ENCODE measurements at places on chromosomes 2 and 18.
A peak's percentile ranks its signal among the peaks of the same experiment; 100 is the strongest.

GRCh38 chr2:186125156-186125555, 360.9 kb upstream of the ZC3H15 start:
- no peak for DNase-seq

- no peak for DNase-seq
Measured at GRCh38 chr2:121650315-121650930, 1.2 kb upstream of the CLASP1 start.

GRCh38 chr2:111122631-111123421, 2.1 kb downstream of the BCL2L11 start:
- no peak for DNase-seq

DNA sequence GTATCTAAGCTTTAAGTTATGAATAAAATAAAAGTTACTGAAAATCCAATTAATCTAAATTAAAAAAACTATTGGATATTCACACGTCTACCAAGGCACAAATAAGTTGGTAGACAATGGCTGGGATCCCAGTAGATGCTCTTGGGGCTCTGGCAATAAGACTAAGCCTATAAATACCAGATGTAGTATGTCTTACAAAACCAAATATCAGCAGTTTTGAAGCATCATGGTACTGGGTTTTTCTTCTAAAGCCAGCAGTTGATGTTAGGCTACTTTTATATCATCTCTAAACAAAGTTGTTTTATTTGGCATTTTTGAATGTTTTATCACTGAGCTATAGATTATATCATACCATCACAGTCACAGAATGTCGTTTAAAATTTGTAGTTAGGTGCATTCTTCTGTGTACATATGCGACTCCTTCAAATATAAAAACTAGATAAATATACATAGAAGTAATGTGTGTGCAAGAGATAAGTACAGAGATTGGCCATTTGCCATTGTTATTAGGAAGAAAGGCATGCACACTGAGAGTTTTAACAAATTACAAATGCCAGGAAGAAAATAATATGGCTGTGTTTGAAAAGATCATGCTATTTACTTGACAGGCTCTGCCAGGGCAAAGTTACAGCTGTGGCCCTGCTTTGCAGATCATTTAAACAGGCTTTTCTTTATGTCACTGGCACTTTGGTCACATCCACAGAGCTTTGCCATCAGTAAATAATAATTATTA, 21.6 kb upstream of the TMEM17 start:
- no peak for DNase-seq

GRCh38 chr2:188978291-188979081, 4.3 kb downstream of the COL3A1 start:
- DNase-seq, result peak; percentile 53

DNA sequence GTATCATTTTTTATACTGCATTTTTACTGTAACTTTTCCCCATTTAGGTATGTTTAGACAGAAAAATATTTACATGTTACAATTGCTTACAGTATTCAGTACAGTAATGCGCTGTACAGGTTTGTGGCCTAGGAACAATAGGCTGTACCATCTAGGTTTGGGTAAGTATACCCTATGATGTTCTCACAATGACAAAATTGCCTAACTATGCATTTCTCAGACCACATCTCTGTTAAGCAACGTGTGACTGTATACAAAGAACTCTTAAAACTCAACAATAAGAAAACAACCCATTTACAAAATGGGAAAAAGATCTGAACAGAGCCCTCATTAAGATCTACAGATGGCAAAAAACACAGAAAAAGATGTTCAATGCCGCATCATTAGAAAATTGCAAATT, 29.4 kb downstream of the FAM210A start:
- no peak for DNase-seq

- DNase-seq, result no peak
Measured at GRCh38 chr2:230927711-230928341, 2.8 kb upstream of the GPR55 start.

- DNase-seq, result no peak
Measured at GRCh38 chr18:34522603-34523002, 187.5 kb upstream of the DTNA start.

GRCh38 chr2:134315471-134315870, 61.6 kb downstream of the MGAT5 start:
- DNase-seq, result no peak

DNA sequence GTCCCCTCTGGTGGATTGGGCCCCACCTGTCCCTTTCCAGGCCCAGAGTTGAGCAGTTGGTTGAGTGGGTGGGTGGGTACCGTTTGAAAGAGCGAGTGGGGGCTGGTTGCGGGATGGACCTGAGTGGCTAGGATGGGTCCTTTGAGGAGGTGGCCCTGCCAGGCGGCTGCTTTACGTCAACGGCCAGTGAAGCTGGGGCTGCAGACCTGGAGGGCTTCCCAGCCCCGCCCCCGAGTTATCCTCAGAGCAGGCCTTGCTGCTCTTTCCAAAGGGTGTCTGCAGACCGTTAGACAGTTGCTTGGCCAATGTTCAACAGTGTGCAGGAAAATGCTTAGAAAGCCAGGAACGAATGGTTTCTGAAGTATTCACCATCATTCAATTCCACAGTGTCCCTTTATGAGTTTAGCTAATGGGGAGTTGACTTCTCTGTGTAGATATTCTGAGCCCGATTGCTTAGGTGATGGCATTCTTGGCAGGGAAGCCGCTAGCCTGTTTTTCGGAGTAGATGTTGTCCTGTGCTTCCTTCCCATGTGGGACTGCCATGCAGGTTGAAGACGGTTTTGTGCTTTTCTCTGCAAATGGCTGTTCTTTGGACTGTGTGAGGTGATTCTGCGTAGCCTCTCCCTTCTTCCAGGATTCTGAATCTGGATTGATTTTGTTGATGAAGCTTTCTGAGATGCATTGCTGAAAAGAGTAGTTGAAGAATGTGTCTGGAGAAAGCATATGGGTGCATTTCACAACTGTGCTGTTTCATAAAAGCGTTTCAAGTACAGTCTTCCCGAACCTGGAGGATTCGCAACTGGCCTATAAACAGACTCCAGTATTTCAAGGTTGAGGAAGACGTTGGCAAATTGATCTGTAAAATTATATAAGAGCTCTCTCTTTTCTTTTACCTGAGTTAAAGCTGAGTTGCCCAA, 45.8 kb downstream of the LDLRAD4 start:
- DNase-seq, result no peak

- no peak for DNase-seq
Measured at GRCh38 chr2:9660154-9660553, 29.4 kb upstream of the YWHAQ start.

GRCh38 chr18:54713386-54713785, 114.9 kb upstream of the RAB27B start:
- DNase-seq, result no peak

- peak; percentile 57 for DNase-seq
Measured at GRCh38 chr2:37189452-37190153, 1.1 kb upstream of the SULT6B1 start.

- DNase-seq, result no peak
Measured at GRCh38 chr2:221571025-221571550, 1.0 kb downstream of the EPHA4 start.

Data from GM04503 (cell line).